Activated naive CD4-positive, alpha-beta T cell (primary cell): ENCODE measurements at places on chromosomes 2 and 18.

DNA sequence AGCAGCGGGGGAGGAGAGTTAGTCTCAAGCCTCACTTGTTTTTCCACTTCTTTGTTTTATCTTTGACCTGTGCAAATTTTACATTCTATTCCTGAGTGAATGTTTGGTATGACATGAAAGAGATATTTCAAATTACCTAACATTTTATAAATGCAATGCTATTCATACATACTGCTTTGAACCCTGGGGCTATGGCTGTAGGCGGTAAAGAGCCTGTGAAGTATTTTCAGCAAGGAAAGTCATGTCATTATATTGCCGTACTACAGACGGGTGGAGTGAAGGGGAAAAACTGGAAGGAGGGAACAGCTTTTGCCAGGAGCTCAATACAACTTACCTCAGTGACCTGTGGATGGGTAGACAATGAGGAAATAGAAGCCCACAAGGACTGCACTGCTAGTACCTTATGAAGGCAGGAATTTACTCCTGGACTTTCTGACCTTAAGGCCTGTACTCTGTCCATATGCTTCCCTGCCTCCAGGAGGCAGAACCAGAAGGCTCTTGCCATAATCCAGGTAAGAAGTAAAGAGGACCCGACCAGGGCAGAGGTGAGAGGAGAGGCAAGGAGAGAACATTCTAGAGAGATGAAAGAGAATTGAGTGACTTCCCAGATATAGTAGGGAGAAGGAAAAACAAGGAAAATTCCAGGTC lies 28.4 kb upstream of the TET3 start:
- DNase-seq: no peak

GRCh38 chr18:6876641-6877041 lies 147.1 kb downstream of the ARHGAP28 start:
- DNase-seq: no peak

DNA sequence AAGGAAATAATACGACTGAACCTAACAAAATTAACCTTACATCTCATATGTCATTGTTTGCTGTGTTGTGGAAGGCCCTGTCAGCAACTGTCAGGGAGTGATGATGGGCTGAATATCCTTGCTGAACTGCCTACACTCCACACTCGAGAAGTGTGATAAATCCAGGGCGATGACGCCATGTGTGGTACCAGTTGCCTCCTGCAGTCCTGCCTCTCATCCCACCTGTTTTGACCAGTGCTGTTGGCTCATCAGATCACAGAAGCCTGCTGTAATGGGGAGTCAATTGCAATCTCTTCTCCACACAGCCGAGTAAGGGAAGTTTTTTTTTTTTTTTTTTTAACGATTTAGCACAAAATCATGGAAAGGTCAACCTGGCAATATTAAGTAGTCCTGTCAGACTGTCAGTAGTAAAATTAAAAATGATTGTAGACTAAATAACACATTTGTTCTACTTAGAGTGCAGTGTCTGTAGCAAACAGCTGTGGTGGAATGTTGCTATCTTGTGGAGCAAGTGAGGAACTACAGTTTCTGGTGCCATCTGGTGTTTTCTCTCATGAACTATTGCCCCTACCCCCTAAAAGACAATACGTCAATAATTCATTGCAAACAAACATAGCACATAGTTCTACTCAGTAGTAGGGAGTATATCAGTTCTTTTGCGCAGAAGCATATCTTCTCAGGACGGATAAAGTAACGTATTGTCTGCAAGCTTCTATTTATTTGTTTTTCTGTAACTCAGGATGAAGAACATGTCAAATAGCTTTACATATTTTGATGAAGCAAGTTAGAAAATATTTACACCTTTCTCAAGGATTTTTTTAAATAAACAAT lies 347.6 kb downstream of the CTNNA2 start:
- DNase-seq: no peak

- DNase-seq: no peak
These were observed 242.8 kb downstream of the GLI2 start for GRCh38 chr2:120978359-120979050.
